ENCODE measurements at places on chromosomes 4 and X.

- DNase-seq: no peak
Observed at GRCh38 chrX:8405631-8406030, 59.0 kb upstream of the VCX3B start.

- DNase-seq: peak; percentile 53
Observed at GRCh38 chrX:69538321-69538876, 34.3 kb downstream of the NALF2 start.

- no peak for DNase-seq
Observed at GRCh38 chr4:10015140-10015753, 6.0 kb downstream of the SLC2A9 start.

- DNase-seq: no peak
Observed at GRCh38 chr4:56410247-56411062, 23.2 kb upstream of the AASDH start.

DNA sequence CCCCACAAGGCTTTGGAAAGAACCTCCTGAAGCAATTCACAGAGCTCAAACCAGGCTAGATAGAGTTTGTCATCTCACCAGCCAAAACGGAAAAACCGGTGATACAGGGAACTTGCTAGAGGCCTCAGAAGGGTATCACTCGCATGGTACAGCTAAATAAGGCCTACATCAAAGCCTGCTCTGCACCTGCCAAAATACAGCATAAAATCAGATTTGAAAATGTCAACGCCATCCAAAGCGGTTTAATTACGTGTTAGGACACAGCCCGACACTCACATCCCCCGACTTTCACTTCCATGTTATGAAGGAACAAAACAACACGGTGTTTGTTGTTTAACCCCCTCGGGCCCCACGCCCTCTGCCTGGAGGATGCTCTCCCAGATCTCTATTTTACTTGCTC lies 65.0 kb downstream of the MAPK10 start:
- no peak for DNase-seq

DNA sequence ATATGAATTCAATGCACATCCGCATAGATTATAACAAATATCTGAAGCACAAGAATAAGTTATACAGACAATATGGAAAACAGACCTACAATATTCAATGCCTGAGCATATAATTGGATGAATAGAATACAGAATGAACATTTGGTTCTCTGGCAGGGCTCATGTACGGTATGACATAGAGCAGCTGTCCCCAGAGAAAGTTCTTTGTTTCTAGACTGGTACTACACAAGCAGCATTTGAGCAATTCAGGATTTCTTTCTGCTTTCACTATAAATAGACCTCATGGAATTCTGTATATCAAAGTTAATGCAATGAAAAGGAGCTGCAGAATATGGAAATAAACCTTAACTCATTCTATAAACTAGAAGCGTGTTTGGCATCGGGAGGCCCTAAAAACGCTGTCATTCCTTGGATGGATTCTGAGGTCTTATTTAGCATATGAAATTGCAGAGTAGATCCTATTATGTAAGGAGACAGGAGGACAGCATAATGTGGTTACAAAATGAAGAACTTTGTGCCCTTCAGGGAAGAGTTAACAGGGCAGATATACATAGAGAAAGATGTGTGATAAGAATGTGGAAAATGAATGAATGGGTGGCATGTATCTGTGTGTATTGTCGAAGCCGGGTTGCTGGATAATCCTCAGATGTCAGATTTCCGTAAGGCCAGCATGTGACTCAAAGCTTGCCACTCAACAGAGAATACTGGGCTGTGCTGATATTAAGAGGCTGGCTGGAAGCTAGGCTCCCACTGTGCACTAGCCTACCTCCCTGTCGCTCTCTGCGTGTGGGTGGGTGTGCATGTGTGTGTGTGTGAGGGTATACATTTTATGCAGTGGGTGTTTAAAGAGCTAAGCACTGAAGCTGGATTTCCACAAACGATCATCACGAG lies 103.3 kb upstream of the SLC4A4 start:
- no peak for DNase-seq

DNA sequence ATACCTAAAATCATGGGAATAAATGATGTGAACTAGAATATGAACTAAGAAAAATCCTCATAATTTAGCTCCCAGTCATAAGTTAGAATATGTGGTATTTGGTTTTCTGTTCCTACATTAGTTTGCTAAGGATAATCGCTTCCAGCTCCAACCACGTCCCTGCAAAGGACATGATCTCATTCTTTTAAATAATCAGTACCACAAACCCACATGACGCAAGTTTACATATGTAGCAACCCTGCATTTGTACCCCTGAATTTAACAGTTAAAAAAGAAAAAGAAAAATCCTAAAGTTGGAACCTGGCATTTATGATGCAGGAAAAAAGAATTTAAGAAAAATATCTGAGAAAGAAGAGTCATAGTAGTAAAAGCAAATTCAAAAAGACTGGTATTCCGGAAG lies 13.3 kb downstream of the UBA6 start:
- no peak for DNase-seq

- no peak for DNase-seq
Observed at GRCh38 chrX:27057883-27058282, 405.3 kb downstream of the PPP4R3C start.

- no peak for DNase-seq
Observed at GRCh38 chr4:106806158-106806797, 229.8 kb downstream of the DKK2 start.

GRCh38 chr4:77450006-77450405 lies 155.6 kb upstream of the CXCL13 start:
- DNase-seq: no peak

DNA sequence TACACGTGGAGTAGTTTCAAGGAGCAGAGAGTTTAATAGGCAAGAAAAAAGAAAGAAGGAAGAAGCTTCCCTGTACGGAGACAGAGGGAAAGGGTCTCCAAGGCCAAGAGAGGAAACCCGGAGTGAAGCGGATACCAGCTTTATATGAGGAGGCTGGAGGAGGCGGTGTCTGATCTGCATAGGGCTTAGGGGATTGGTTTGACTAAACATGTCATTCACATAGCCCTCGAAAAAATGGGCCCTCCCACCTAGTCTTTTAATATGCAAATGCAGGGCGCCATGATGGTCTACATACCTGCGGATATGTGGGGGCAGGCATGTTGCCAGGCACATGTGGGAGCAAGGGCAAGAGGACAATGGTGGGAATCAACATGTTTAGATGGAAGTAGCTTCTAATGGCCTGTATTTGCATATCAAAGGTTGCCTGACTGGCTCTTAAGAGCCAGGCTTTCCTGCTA lies 103.1 kb upstream of the UGT8 start:
- DNase-seq: no peak

GRCh38 chrX:109856974-109857373 lies 123.9 kb upstream of the ACSL4 start:
- peak; percentile 4 for DNase-seq

DNA sequence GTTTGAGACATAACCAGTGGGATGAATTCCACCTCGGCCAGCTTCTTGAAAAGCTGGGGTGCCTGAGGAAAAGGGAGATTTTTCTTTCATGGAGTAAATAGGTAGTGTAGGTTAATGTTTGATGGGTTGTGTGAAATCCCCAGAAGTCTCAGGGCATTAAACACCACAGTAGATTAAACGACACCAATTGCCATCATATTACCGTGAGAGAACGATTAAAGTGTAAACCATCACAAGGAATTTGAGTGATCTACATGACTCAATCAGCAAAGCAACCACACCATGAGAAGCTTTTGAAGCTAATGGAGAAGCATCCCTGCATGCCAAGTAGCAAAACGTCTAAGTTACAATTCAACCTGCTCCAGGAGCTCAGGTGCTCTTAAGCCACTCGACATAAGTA lies 322.5 kb upstream of the GATB start:
- no peak for DNase-seq

GRCh38 chr4:105644257-105644656 lies 64.2 kb downstream of the INTS12 start:
- no peak for DNase-seq

GRCh38 chrX:148610328-148610698 lies 109.9 kb downstream of the AFF2 start:
- DNase-seq: no peak

- no peak for DNase-seq
Observed at GRCh38 chr4:100075486-100076270, 114.6 kb downstream of the DDIT4L start.

DNA sequence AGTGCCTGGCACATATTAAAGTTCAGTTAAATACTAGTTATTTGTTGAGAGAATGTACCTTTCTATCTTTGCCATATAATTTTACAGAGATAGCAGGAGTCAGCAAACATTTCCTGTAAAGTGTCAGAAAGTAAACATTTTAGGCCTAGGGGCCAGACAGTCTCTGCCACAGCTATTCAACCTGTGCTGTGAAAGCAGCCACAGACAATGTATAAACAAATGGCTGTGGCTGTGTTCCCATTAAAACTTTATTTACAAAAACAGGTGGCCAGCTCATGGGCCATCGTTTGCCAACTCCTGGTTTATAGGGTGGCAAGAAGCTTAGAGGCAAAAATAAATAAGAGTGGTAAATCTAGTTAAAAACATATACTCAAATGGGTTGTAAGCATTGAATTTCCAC lies 34.0 kb upstream of the BRS3 start:
- no peak for DNase-seq

- DNase-seq: no peak
Observed at GRCh38 chrX:100376576-100376975, 33.5 kb downstream of the PCDH19 start.

DNA sequence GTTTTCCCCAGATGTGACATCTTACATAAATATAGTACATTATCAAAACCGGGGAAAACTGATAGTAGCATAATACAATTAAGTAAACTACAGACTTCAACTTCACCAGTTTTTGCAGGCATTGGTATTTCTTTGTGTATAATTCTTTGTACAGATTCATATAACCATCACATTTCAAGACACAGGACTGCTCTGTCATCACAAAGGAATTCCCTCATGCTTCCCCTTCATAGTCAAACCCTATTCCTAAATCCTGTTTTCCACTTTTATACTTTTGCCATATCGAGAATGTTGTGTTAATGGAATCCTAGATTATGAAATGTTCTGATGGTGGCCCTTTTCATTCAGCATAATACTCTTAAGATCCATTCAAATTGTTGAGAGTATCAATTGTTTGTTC lies 36.0 kb downstream of the STIM2 start:
- no peak for DNase-seq

GRCh38 chr4:23401572-23401971 lies 488.3 kb downstream of the PPARGC1A start:
- no peak for DNase-seq

DNA sequence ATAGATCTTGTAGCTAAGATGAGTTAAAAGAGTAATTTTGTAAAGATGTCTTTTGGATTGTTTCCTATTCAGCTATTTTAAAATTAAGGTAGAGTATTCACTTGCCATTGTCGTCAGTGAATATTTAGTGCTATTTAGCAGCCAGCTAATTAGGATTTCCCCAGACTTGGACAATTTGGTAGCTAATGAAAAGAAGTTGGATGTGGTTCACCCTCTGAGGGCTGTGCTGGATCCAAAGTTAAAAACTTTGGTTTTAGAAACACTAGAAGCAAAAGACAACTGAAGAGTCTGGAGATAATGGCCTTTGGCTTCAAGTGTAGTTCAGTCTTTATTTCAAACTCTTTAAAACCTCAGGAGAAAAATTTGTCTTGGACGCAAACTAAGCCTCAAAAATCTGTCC lies 41.3 kb downstream of the ATG4A start:
- no peak for DNase-seq

- DNase-seq: no peak
Observed at GRCh38 chr4:172892300-172892699, 276.3 kb upstream of the GALNT7 start.

DNA sequence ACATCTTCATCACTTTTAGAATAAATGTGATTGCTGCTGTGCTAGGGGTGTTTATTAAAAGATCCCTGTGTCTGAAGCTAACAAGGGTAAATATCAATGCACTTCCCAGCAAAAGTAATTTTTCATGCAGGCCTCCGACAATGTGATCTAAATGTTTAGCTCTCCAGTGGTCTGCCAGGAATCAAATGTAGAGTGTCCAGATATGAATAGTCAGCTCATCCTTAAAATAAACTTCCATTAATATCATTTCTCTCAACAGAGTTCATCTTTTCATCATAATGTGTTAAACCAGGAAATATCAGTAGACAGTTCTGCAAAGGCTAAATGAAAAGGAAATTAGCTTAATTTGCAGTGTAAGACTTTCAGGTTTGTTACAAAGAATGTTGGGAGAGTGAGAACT lies 102.2 kb upstream of the EGFL6 start:
- DNase-seq: no peak

GRCh38 chrX:17471861-17472260 lies 96.9 kb downstream of the NHS start:
- no peak for DNase-seq

DNA sequence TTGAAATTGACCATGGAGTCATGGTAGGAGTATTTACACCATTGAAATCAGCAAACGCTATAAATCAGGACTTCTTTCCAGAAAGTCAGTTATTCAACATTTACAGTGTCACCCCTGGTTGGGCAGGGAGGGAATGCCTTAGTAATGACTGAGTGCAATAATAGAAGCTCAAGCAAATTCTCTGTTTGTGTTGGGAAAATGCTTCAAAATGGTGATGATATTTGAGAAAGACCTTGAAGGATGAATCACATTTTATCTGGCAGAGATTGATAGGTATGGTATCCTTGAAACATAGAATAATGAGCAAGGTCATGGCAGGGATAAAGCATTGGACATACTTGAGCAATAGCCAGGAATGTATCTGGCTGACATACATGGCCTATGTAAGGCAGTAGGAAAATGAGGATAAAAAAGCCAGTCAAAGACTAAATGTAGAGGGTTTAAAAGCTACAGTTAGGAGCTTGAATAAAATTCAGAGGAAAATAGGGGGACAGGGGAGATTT lies 248.7 kb downstream of the FMR1NB start:
- no peak for DNase-seq

DNA sequence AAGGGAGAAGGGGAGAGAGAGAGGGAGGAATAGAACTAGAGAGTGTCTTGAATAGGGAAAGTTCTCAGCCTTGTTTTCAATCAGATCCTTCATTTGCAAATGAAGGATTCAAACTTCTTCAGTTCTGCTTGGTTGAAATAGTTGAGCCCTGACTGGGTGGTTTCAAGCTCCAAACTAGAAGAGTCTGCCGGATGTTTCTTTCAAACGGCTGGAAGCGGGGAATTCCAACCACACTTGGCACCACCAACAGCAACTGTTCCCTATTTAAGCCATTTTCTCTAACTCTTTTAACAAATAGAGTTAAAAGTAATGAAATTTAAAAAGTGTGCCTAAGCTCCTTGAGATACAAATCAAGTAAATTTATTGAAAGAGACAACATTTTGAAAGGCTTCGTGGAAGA lies 67.5 kb upstream of the DDX60 start:
- no peak for DNase-seq

GRCh38 chrX:148500423-148501385 lies at the start of gene AFF2:
AFF2 (plus strand) TSS chrX:148500617; CDS start chrX:148501098, 481 bp downstream.
- DNase-seq: peak; percentile 23

- DNase-seq: no peak
Observed at GRCh38 chr4:1904042-1904441, 32.8 kb downstream of the NSD2 start.

DNA sequence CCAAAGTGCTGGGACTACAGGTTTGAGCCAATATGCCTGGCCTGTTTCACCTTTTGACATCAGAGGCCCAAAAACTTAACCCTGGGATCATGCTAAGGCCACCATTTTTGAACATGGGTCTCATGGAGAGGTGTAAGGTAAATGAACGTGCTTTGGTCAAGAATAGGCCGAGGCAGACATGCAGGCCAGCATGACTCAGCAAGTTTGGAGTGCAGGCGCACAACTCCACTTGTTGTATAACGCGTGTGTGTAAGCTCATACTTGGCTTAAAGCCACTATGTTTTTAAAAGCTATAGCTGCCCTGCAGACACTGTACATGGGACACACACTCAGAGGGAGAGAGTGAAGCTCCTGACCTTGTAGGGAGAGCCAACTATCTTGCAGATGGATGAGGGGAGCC lies 43.8 kb upstream of the HPSE start:
- DNase-seq: no peak

- DNase-seq: no peak
Observed at GRCh38 chr4:112099701-112100297, 45.5 kb upstream of the FAM241A start.
